Activated CD4-positive, alpha-beta T cell treated with anti-CD3 and anti-CD28 coated beads for 36 hours (primary cell): ENCODE measurements at places on chromosomes 12 and 14. TPM values are rescaled to one million over a fixed set of nuclear protein-coding genes. Genes with fewer than 3 reads are reported as not detected.

DNA sequence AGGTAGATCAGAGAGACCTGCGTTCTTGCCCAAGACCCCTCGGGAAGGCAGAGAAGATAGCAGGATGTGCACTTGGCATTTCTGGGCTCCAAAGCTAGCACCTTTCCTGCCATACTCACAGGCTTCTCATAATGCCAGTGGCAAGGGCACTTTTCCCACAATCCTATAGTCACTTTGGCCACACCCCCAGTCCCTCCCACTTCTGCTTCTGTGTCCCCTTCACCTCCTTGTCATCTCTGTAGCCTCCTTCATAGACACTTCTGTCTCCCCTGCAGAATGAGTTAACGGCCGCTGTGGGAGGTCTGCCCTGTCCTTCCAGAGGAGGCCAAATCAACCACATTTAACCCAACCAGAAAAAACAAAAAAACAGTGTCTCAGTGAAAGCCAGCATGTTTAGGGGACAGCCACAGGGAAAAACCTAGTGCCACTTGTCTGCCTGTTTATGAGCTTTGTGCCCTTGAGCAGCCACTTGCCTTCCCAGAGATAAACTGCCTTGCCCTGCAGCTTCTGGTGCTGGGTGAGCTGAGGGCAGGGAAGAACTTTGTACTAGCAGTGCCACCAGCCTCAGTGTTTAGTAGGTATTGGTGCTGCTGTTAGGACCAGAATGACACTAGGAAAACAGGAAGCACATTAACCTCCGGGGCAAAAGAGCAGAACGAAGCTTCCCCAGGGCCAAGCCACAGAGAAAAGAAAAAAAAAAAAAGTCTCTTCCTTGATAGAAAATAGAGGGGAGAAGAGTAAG is 193.0 kb upstream of the PWP1 start:
- H3K27ac ChIP-seq: peak overlapping the region; percentile 34
- H3K4me3 ChIP-seq: no peak overlapping the region
- peaks cover 25% of the 10 kb centered on the region for H3K4me1 ChIP-seq
- no peaks in the 10 kb centered on the region for H3K27me3 ChIP-seq
- no peak for DNase-seq
- peaks cover 5% of the 10 kb centered on the region for H3K36me3 ChIP-seq

GRCh38 chr14:23062002-23062401 is 4.7 kb upstream of the CDH24 start:
- no peaks in the 10 kb centered on the region for H3K27me3 ChIP-seq
- peaks cover 67% of the 10 kb centered on the region for H3K36me3 ChIP-seq
- peaks cover 10% of the 10 kb centered on the region for H3K4me1 ChIP-seq
- H3K27ac ChIP-seq: no peak overlapping the region
- H3K4me3 ChIP-seq: no peak overlapping the region

- peaks cover 79% of the 10 kb centered on the region for H3K27me3 ChIP-seq
- no peaks in the 10 kb centered on the region for H3K36me3 ChIP-seq
- H3K4me1 ChIP-seq: peaks cover 10% of the 10 kb centered on the region
- no peak for DNase-seq
Measured at GRCh38 chr12:53939141-53940108, 794 bp downstream of the HOXC13 start.

- no peaks in the 10 kb centered on the region for H3K27me3 ChIP-seq
- DNase-seq: peak; percentile 91
- peaks cover 52% of the 10 kb centered on the region for H3K4me1 ChIP-seq
- H3K36me3 ChIP-seq: peaks cover 70% of the 10 kb centered on the region
- H3K27ac ChIP-seq: peak overlapping the region; percentile 92
- peak overlapping the region; percentile 93 for H3K4me3 ChIP-seq
Measured at GRCh38 chr12:6869049-6870021, 2.0 kb downstream of the TPI1 start.

- H3K4me1 ChIP-seq: peaks cover 33% of the 10 kb centered on the region
- H3K4me3 ChIP-seq: peak overlapping the region; percentile 98
- peak; percentile 96 for DNase-seq
- peaks cover 2% of the 10 kb centered on the region for H3K27me3 ChIP-seq
- H3K27ac ChIP-seq: peak overlapping the region; percentile 97
- peaks cover 11% of the 10 kb centered on the region for H3K36me3 ChIP-seq
Measured at GRCh38 chr12:124927201-124928094, 13.0 kb upstream of the UBC start.

DNA sequence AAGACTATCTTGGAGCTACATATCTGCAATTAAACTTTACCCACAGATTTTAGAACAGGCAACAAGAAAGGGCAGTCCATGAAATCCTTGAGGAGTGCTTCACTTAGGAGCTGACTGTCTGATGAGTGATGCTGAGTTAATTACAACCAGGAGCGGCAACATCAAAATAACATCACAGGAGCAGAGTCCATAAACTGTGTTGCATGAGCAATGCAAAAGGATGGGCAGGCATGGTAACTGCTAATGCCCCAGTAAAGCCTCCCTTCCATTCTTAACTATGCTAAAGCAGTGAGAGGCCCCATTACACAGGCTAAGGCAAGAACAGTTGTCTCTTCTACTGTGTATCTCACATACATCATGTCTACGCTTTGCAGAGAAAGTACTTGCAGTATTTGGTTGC is 156.6 kb downstream of the PAX9 start:
- H3K4me1 ChIP-seq: no peaks in the 10 kb centered on the region
- no peaks in the 10 kb centered on the region for H3K36me3 ChIP-seq

- no peak overlapping the region for H3K4me3 ChIP-seq
- DNase-seq: no peak
- no peaks in the 10 kb centered on the region for H3K4me1 ChIP-seq
- no peak overlapping the region for H3K27ac ChIP-seq
- H3K36me3 ChIP-seq: no peaks in the 10 kb centered on the region
Measured at GRCh38 chr14:55754471-55754870, 174.5 kb downstream of the KTN1 start.

DNA sequence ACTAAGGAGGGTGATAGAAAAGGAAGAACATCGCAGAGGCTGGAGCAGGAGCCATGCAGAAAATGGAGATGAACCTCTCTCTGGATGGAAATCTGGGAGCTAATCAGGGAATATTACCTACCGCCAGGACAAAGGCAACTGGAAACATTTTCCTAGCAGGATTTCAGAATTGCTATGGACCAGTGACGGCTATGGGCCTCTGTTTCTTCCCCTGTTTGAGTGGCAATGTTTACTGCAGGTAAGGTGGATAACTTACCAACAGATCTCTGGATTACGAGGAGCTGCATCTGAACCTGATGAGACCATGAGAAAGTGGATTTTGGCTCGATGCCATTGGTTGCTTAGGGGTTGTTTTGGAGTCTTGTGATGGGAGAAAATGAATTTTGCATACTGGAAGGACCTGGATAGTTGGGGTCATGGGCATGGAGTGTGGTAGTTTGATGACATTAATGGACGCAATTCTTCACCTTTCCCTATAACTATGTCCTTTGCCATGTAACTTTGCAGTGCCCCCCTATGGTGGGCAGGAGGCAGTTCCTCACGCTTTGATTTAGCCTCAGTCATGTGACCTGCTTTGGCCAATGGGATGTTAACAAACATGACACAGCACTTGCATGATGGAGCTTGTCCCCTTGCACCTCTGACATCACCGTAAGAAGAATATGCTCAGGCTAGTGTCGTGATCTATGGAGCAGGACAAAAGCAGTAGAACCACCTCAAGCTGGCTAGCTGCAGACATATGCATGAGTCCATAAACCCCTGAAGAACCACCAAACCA is 51.1 kb downstream of the CALM1 start:
- no peak for DNase-seq
- H3K4me1 ChIP-seq: peaks cover 6% of the 10 kb centered on the region
- H3K27me3 ChIP-seq: peaks cover 2% of the 10 kb centered on the region
- no peak overlapping the region for H3K4me3 ChIP-seq
- no peak overlapping the region for H3K27ac ChIP-seq

DNA sequence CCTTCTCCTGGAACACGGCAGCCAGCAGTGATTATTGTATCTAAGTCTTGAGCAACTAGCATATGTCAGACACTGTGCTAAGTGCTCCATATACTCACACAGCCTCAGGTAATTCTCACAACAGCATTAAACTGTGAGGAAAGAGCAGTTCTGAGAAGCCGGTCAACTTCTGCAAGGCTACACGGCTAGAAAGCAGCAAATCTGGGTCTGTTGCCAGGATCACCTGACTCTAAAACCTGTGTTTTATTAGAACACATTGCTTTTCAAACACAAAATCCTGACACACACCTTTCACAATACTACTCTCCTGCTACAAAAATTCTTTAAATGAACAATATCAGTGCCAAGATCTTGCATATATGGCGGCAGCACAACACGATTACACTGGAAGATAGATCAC is 49.8 kb upstream of the CRACR2A start:
- H3K4me1 ChIP-seq: peaks cover 5% of the 10 kb centered on the region
- H3K27ac ChIP-seq: no peak overlapping the region
- no peak for DNase-seq

- peak within 1 kb of the TSS; percentile 93 for H3K4me3 ChIP-seq
- DNase-seq: peak; percentile 89
- H3K36me3 ChIP-seq: peaks cover 9% of the 10 kb centered on the region
- H3K27ac ChIP-seq: peak within 1 kb of the TSS; percentile 95
Measured at GRCh38 chr12:55728939-55729818, at the start of gene CD63. CD63 (minus strand) TSS chr12:55729009; CDS start chr12:55728341, 668 bp downstream.

DNA sequence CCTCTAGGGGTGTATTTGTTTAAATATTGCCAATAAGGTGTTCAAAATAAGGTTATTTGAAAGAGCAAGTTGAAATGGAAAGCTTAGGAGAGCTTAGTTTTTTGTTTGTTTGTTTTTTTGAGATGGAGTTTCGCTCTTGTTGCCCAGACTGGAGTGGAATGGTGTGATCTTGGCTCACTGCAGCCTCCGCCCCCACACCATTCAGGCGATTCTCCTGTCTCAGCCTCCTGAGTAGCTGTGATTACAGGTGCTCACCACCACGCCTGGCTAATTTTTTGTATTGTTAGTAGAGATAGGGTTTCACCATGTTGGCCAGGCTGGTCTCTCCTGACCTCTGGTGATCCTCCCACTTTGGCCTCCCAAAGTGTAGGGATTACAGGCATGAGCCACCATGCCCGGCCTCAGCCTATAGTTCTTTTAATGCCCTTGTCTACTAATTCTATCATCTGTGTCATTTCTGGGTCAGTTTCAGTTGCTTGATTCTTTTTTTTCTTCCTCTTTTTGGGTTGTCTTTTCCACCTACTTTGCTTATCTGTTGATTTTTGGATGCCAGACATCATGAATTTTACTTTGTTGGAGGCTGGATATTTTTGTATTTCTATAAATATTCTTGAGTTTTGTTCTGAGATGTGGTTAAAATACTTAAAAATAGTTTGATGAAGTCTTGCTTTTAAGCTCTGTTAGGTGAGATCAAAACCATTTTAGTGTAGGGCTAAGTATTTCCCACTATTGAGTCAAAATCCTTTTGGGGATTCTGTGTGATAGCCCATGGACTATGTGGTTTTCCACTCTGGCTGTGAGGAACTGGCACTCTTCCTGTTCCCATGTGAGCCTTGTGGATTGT is 18.7 kb downstream of the RCOR1 start:
- no peak overlapping the region for H3K4me3 ChIP-seq
- H3K4me1 ChIP-seq: peaks cover 25% of the 10 kb centered on the region
- H3K27ac ChIP-seq: no peak overlapping the region
- DNase-seq: no peak
- peaks cover 8% of the 10 kb centered on the region for H3K36me3 ChIP-seq
- no peaks in the 10 kb centered on the region for H3K27me3 ChIP-seq

DNA sequence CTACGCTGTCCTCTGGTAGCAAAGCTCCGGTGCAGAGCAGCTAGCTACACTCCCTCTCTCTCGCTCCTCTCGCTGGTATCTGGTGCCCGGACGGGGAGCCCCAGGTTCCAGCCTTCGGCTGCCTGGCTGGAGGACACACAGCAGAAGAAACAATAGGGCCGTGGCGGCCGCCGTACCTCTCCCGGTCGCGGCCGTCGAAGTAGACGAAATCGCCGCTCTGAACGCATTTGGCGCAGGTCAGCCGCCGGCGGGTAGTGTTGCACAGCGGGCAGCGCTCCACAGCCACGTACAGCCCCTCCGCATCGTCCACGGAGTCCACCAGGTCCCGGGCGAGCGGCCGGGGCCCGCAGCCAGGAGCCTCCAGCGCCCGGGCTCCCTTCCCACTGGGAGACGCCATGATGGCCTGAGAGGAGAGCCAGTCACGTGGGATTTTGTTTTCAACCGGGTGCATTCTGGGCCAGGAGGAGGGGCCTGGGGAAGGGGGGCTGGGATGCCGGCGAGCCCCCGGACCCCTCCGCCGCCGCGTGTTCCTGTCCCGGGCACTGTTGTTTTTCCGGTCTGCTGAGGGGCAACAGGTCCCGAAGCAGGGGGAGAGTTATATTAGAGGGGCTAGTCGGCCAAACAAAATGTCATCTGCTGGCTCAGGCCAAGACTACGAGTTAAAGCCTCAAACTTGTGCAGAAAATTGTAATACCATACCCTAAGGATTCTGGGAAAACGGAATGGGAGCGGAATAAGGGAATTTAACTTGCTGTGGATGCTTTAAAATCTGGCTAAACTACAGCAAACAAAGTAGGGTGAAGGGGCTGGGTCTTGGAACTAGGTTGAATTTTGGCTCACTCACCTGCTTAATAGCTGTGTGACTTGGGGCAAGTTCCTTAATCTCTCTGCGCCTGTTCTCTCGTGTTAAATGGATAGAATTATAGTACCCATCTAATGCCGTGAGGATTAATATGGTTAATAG is at the start of gene ATG14:
TSS of gene ATG14 (minus strand) at position 405 of the 964 bp plus-strand sequence. CDS start at position 397, 8 bp downstream.
- no peaks in the 10 kb centered on the region for H3K36me3 ChIP-seq
- DNase-seq: peak; percentile 88
- H3K4me1 ChIP-seq: peaks cover 27% of the 10 kb centered on the region
- peak within 1 kb of the TSS; percentile 82 for H3K27ac ChIP-seq
- no peaks in the 10 kb centered on the region for H3K27me3 ChIP-seq
- H3K4me3 ChIP-seq: peak within 1 kb of the TSS; percentile 79

- no peaks in the 10 kb centered on the region for H3K36me3 ChIP-seq
- H3K27me3 ChIP-seq: peaks cover 80% of the 10 kb centered on the region
- no peak for DNase-seq
Measured at GRCh38 chr12:53961025-53961761, 6.5 kb downstream of the HOXC12 start.

- no peak overlapping the region for H3K4me3 ChIP-seq
- H3K27me3 ChIP-seq: no peaks in the 10 kb centered on the region
- no peak overlapping the region for H3K27ac ChIP-seq
- no peak for DNase-seq
- H3K36me3 ChIP-seq: no peaks in the 10 kb centered on the region
- H3K4me1 ChIP-seq: no peaks in the 10 kb centered on the region
Measured at GRCh38 chr12:127809275-127809674, 457.7 kb upstream of the TMEM132C start.

DNA sequence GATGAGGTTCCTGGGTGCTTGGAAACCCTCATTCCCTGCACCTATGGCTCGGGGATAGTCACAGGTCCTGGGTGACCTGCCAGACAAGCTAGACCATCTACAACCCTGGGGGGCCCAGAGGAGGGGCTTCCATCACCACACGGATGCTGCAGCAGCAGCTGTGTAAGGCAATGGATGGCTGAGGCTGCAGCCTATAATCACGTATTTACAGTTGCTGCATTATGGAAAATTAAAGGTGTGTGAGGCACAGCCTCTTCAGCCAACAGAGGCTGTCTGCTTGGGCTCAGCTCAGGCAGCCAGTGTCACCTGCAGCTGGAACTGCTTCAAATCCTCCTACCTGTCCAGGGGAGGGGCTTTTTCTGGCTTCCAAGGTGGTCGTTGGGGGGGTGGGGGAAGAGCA is 268.1 kb downstream of the CACNA1C start:
- H3K4me3 ChIP-seq: no peak overlapping the region
- H3K36me3 ChIP-seq: no peaks in the 10 kb centered on the region
- no peak for DNase-seq
- peaks cover 19% of the 10 kb centered on the region for H3K27me3 ChIP-seq
- no peak overlapping the region for H3K27ac ChIP-seq

SERPINA9 gene
- not detected for total RNA-seq

PKP2 gene
- 0.30 TPM for total RNA-seq

DNAJC22 gene
- total RNA-seq: 0.05 TPM

TMTC3 gene
- total RNA-seq: 5.8 TPM

SLC2A3 gene
- total RNA-seq: 511 TPM

RGS6 gene
- 0.57 TPM for total RNA-seq

NR1H4 gene
- not detected for total RNA-seq

EIF4B gene
- total RNA-seq: 781 TPM

PZP gene
- total RNA-seq: not detected

LBHD2 gene
- not detected for total RNA-seq

B4GALNT3 gene
- 3.3 TPM for total RNA-seq
